ENCODE measurements at places on chromosomes 13 and 19.

DNA sequence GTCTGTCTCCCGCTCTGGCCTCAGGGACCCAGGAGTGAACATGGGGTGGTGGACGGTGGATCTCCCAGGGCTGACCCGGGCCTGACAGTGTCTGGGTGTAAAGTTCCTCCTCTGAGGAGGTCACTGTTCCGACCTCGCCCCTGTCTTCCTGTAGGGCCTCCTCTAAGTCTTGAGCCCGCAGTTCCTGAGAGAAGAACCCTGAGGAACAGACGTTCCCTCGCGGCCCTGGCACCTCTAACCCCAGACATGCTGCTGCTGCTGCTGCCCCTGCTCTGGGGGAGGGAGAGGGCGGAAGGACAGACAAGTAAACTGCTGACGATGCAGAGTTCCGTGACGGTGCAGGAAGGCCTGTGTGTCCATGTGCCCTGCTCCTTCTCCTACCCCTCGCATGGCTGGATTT is at the start of gene SIGLEC9:
Gene SIGLEC9 (plus strand): TSS at position 178 of the 400 bp plus-strand sequence. CDS start 69 bp downstream, at position 247.
- peaks cover 73% of the 10 kb centered on the region for H3K4me1 ChIP-seq
- H3K27me3 ChIP-seq = no peaks in the 10 kb centered on the region
- no peaks in the 10 kb centered on the region for H3K36me3 ChIP-seq
- H3K4me3 ChIP-seq = peak within 1 kb of the TSS; percentile 37

GRCh38 chr13:84641491-84641890 is 759.2 kb upstream of the SLITRK1 start:
- no peak overlapping the region for H3K4me3 ChIP-seq
- no peak for DNase-seq
- no peaks in the 10 kb centered on the region for H3K27me3 ChIP-seq
- no peaks in the 10 kb centered on the region for H3K4me1 ChIP-seq

GRCh38 chr13:108755083-108755482 is 125.7 kb downstream of the MYO16 start:
- H3K27ac ChIP-seq = no peak overlapping the region
- no peaks in the 10 kb centered on the region for H3K27me3 ChIP-seq
- no peak overlapping the region for H3K4me3 ChIP-seq
- no peaks in the 10 kb centered on the region for H3K4me1 ChIP-seq
- no peak for DNase-seq

DNA sequence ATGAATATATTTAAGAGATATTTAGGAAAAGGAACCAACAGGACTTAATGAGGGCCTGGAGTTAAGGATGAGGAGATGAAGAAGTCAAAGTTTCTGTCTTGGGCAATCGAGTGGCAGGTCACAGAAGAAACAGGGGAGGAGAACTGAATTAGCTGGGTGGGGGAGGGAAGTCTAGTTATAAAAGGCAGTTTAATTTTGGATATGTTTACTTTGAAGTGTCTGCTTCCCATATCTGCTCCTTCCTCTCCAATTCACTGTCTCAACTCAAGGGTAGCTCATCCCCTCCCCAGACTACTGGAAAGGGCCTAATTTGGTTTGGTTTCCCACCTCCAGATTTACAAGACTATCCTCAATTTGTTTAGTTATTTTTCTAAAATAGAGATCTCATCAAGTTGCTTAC is 195.9 kb downstream of the VWA8 start:
- H3K4me3 ChIP-seq = no peak overlapping the region
- H3K36me3 ChIP-seq = peaks cover 20% of the 10 kb centered on the region
- peak overlapping the region; percentile 2 for H3K27ac ChIP-seq
- no peak for DNase-seq

DNA sequence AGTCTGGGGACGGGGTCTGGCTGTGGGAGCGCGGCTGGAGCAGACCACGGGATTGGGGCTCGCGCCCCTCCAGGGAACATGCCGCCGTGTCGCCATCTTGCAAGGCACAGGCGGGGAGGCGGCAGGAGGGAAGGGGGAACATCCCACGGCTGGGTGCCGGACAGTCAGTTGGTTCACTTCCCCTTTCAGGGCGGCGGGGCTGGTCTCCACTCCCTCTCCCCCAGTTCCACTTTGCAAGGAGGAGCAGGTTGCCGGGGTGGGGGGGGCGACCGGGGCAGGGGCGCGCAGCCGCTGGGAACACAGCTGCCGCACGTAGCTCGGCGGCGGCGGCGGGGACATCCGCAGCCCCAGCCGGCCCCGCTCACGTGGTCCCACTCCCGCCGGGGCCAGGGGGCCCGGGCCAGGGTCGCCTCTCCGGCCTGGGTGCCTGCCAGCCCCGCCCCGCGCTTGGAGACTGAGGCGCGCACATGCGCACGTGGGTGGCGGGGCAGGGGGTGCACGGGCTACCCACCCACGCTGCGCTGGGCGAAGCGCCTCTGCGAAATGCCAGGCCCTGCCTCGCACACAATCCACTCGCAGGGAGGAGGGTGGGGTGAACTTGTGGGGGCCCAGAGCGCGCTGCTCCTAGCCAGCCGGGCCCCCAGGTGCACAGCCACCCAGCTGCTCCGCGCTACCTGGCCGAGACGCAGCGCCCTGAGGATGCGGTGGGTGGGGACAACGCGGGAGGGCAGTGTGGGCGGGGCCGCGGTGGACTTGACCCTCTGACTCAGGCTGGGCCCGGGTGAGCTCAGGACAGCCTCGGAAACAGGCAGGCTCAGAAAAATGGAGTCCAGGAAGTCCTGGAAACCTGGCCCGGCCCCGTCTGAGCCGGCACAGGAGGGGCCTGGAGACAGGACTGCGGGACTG is 6.4 kb downstream of the KLF16 start:
- peak overlapping the region; percentile 78 for H3K4me3 ChIP-seq
- peak overlapping the region; percentile 80 for H3K27ac ChIP-seq
- H3K36me3 ChIP-seq = peaks cover 4% of the 10 kb centered on the region
- DNase-seq = peak; percentile 72
- H3K4me1 ChIP-seq = peaks cover 59% of the 10 kb centered on the region
